Activated CD4-positive, alpha-beta T cell treated with anti-CD3 and anti-CD28 coated beads, Interleukin-2, amount 50 U/mL, for 24 hours (primary cell): ENCODE measurements at places on chromosomes 1 and 21.

DNA sequence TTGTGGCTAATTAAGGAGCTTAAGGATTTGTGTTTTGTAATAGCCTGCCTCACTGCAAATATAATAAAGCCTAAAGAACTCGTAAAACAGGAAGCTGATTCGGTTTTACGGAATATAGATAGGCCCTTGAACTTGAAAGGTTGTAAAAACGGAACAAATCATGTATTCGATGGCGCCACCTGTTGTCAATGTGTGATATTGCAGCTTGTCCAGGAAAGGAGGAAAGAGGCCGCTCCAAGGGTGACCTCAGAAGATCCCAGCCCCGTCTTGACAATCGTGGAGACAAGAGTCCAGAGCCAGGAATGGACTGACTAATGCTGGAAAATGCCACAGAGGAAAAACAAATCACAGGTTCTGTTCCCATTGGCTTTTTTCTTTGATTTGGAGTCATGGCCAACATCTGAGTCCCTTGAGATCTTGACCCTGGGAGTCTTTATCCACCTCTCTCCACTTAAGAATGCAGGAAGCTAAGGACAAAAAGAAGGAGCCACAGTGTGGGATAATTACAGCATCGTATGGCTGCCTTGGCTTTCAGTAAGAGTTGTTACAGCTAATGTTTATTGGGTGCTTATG is 7.0 kb upstream of the IGSF21 start:
- DNase-seq = peak; percentile 35

- no peak for DNase-seq
Observed at GRCh38 chr1:240465531-240465940, 146.4 kb downstream of the GREM2 start.

DNA sequence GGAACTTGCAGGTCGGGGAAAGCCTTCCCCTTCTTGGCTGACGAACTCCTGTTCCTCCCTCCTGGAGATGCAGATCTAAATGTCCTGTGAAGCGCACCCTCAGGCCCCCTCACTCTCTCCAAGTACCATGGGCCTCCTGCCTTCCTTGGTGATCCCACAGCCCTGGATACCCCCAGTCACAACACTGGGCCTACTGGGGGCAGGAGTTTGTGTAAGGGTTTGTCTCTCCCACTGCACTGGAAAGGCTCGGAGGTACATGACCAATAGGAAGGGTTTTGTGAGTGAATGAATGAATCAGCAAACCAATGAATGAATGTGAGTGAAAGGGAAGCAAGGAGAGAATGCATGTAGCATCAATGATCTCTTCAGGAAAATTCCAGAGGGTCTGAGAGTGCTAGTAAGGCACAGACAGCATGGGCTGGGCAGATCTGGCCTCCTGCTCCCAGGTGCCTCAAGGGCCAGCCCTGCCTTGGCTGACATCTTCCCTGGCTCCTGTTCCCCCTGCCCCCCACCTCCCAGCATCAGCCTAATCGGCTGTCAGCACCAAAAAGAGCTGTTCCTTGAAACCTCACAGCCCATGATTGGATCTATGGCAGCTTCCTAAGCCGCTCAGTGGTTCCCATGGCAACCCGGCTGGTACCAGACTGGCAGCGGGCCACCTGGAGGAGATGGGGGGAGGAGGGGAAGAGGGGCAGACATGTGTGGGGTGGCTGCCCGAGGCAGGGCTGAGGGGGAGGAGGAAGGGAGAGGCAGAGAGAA is 95.8 kb downstream of the VWA5B1 start:
- no peak for DNase-seq

- no peak for DNase-seq
Observed at GRCh38 chr1:1356166-1356795, 2.1 kb downstream of the MXRA8 start.
